ENCODE measurements at places on chromosomes 16 and 17. TPM values are rescaled to one million over a fixed set of nuclear protein-coding genes. Genes with fewer than 3 reads are reported as not detected.

DNA sequence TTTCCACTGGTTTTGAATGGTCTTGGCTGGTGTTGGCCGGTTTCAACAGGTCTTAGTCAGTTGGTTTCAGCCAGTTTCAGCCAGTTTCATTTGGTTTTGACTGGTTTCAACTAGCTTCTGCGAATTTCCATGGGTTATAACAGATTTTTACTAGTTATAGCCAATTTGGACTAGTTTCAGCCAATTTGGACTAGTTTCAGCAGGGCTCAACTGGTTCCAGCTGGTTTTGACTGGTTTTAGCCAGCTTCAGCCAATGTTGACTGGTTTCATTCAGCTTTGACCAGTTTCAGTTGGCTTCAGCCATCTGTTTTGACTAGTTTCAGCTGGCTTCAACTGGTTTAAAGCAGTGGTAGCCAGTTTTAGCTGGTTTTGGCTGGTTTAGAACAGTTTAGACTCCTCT, 432.6 kb downstream of the UTP18 start:
- H3K27ac ChIP-seq = no peak overlapping the region
- H3K4me1 ChIP-seq = no peaks in the 10 kb centered on the region
- no peak for DNase-seq
- no peaks in the 10 kb centered on the region for H3K36me3 ChIP-seq
- no peaks in the 10 kb centered on the region for H3K27me3 ChIP-seq
- H3K4me3 ChIP-seq = no peak overlapping the region

GRCh38 chr16:3131755-3132377, 3.0 kb upstream of the ZNF213 start:
- no peak overlapping the region for H3K4me3 ChIP-seq
- H3K4me1 ChIP-seq = peaks cover 8% of the 10 kb centered on the region
- H3K27me3 ChIP-seq = no peaks in the 10 kb centered on the region
- H3K27ac ChIP-seq = no peak overlapping the region
- H3K36me3 ChIP-seq = no peaks in the 10 kb centered on the region

Gene CLEC16A
- total RNA-seq = 58.8 TPM

DNA sequence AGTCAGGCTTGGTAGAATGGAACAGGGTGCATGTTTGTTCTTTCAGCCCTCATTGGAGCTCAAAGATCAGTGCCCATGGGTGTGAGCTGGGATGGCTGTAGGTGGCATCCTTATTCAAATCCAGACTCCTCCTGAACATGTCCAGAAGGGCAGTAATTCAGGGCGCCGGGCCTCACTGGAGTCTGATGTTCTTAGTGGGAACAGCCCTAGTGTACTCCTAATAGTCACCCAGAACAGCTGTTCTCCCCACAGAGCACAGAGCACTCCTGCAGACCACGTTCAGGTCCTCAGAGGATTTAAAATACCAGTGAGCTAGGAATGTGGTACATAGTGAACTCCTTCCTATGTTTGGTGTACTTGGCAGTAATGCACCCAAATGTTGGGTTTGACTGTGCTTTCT, 96.2 kb downstream of the BANP start:
- H3K4me3 ChIP-seq = no peak overlapping the region
- H3K27me3 ChIP-seq = no peaks in the 10 kb centered on the region
- no peaks in the 10 kb centered on the region for H3K4me1 ChIP-seq
- DNase-seq = no peak
- no peaks in the 10 kb centered on the region for H3K36me3 ChIP-seq

DNA sequence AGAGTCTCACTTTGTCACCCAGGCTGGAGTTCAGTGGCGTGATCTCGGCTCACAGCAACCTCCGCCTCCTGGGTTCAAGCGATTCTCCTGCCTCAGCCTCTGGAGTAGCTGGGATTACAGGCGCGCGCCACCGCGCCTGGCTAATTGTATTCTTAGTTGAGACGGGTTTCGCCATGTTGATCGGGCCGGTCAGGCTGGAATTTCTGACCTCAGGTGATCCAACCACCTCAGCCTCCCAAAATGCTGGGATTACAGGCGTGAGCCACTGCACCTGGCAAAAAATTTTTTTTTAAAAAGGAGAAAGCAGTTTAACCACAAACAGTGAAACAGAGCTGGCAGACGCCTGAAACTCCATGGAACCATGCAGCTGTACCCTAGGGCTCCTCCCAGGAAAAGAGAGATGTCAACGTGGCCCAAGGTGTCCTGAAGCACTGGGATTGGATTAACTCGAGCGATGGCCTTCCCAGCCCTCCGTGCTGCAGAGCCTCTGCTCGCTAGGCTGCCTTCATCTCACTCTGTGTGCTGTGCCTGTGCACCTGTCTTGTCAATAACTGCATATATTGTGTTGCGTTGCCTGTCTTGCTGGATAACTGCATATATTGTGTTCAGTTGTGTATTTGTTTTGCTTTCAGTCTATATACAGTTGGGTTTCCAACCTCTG, 29.6 kb upstream of the FOXK2 start:
- H3K36me3 ChIP-seq = peaks cover 21% of the 10 kb centered on the region
- no peak for DNase-seq
- H3K27ac ChIP-seq = no peak overlapping the region
- no peaks in the 10 kb centered on the region for H3K27me3 ChIP-seq
- no peak overlapping the region for H3K4me3 ChIP-seq

DNA sequence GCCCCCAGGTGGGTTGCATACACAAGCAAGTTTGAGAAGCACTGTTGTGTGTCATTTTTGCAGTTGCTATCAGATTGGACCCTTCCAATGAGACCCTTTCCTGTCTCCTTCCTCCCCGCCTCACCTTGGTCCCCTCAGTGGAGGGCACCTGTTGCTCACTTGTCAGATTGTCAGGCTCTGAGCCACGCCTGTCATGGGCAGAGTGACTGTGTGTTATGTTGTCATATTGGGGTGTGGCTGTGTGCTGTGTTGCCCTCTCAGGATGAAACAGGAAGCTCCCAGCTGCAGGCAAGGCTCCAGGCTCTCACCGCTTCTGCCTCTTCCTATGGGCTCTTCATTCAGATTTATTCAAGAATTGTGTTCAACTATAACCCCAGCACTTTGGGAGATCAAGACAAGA, 302.9 kb downstream of the CPPED1 start:
- H3K27me3 ChIP-seq = no peaks in the 10 kb centered on the region
- DNase-seq = no peak
- no peak overlapping the region for H3K4me3 ChIP-seq
- H3K4me1 ChIP-seq = peaks cover 28% of the 10 kb centered on the region
- H3K27ac ChIP-seq = no peak overlapping the region
- no peaks in the 10 kb centered on the region for H3K36me3 ChIP-seq

DNA sequence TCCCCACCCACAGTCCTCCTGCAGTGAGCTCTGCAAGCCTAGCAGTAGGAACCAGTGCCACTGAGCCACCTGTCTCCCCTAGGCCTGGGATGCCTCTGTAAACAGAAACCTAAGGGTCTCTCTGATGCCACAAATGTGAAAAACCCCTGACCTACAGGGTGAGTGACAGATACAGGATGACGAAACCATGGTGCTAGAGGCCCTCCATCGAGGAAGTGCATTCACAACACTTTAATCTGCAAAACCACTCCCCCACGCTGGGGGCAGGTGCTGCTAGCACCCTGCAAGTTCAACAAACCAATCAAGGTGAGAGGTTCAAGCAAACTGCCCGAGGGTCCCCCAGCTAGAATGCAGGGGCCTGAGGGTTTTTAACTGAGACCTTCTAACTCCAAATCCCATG, 59.5 kb downstream of the CDYL2 start:
- no peaks in the 10 kb centered on the region for H3K27me3 ChIP-seq
- H3K4me1 ChIP-seq = no peaks in the 10 kb centered on the region
- H3K36me3 ChIP-seq = no peaks in the 10 kb centered on the region

GRCh38 chr16:81467815-81468214, 23.2 kb downstream of the CMIP start:
- no peak overlapping the region for H3K4me3 ChIP-seq
- H3K27ac ChIP-seq = no peak overlapping the region
- no peaks in the 10 kb centered on the region for H3K27me3 ChIP-seq

DNA sequence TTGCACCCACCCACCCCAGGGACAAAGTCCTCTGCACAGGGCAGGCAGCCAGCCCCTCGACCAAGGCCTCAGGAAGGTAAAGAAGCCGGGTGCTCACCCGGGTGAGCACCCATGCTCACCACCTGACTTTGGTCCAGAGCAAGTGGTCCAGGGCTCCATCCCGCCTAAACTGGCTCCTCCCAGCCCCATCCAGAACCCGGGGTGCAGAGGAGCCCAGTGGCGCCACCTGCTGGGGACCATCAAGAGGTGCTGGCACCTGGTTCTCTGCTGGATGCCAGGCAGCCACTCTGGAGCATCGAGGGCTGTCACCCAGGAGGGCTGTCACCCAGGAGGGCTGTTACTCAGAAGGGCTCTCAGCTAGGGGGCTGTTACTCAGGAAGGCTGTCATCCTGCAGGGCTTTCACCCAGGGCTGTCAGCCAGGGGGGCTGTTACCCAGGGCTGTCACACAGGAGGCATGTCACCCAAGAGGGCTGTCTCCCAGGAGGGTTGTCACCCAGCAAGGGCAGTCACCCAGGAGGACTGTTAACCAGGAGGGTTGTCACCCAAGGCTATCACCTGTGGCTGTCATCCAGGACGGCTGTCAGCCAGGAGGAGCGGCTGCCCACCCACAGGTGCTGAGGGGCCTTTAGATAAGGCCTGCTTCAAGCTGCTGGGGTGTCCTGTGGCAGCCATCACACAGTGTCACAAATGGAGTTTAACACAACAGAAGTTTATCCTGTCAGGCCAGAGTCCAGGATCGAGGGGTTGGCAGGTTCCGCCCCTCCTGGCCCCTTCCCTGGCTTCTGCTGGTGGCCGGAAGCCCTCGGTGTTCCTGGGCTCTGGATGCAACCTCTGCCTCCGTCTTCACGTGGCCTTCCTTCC, 98.5 kb downstream of the TNFRSF13B start:
- DNase-seq = peak; percentile 11
- no peak overlapping the region for H3K27ac ChIP-seq
- H3K36me3 ChIP-seq = no peaks in the 10 kb centered on the region

Gene MSLN
- total RNA-seq = not detected

Gene PPL
- 64.7 TPM for total RNA-seq

Gene LLGL1
- total RNA-seq = 14.5 TPM

GRCh38 chr17:18071751-18072150, 16.0 kb upstream of the DRG2 start:
- H3K4me1 ChIP-seq = no peaks in the 10 kb centered on the region
- no peaks in the 10 kb centered on the region for H3K36me3 ChIP-seq
- no peak overlapping the region for H3K27ac ChIP-seq
- no peaks in the 10 kb centered on the region for H3K27me3 ChIP-seq
- H3K4me3 ChIP-seq = no peak overlapping the region
- no peak for DNase-seq

DNA sequence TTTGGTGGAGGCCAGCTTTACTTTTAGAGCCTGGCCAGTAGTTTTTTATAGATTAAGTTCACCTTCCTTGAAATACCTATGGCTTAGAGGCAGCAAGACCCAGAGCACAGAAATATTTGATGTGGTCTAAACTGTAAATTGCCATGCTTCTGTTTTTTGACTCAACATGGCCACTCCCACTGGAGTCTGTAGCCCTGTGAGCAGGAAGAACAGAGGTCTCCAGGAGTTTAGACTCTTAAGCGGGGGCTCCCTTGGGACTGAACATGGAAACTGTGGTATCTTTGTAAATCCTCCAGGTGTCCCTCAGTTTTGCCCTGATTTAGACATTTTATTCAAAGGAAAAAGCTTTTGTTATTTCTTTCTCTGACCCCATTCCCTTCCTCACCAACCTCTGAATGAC, 145.6 kb downstream of the FTO start:
- H3K27me3 ChIP-seq = no peaks in the 10 kb centered on the region
- H3K4me1 ChIP-seq = no peaks in the 10 kb centered on the region
- H3K27ac ChIP-seq = no peak overlapping the region
- H3K4me3 ChIP-seq = no peak overlapping the region

GRCh38 chr17:51439395-51440229, 179.3 kb downstream of the UTP18 start:
- H3K36me3 ChIP-seq = no peaks in the 10 kb centered on the region
- peak; percentile 52 for DNase-seq
- no peaks in the 10 kb centered on the region for H3K27me3 ChIP-seq
- H3K4me1 ChIP-seq = peaks cover 27% of the 10 kb centered on the region
- H3K27ac ChIP-seq = no peak overlapping the region
- no peak overlapping the region for H3K4me3 ChIP-seq
